BE2C (cell line): ENCODE measurements at places on chromosomes 5 and 9.
A peak's percentile ranks its signal among the peaks of the same experiment; 100 is the strongest.

- no peak for DNase-seq
Measured at GRCh38 chr5:59445741-59446140, 447.8 kb downstream of the PDE4D start.

DNA sequence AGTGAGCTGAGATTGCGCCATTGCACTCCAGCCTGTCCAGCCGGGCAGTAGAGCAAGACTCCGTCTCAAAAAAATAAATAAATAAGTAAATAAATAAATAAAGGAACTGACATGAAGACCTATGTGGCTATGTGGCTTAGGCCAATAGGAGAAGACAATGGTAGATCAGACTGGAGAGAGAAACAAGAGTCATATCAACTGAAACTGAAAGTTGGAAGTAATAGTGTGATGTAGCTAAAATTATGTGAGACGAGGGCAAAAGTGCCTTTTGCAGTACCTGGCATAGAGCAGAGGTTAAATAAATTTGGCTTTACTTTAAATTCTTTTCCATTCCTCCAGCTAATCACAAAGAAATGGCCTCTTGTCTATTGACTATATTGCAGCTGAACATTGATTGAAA lies 7.3 kb downstream of the FBP2 start:
- DNase-seq = no peak

DNA sequence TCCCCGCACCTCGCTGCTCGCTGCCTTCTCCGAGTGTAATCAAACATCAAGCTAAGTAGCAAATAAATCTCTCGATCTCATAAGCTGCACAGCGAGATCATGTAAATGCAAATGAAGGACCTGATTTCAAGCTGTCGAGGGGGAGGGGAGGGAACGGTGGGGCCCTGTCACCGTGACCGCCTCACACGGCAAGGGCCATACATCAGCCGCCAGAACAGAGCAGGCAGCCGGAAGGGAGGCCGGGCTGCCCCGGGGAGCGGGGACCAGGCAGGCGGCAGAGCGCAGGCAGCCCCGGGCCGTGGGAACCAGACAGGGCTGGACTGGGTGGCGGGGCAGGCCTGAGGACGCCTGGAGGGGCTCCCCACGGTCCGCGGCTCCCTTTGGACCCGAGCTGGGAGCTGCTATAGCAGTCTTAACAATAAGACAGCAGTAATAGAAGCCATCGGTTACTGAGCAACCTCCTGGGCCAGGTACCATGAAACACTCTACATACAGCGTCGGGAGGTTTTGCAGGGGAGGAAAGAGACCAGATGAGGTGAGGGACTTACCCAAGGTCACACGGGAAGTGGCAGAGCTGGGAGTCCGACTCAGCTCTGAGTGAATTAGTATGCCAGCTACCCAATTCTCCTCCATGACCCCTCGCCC lies 76.8 kb downstream of the CFAP77 start:
- peak; percentile 31 for DNase-seq

GRCh38 chr5:142866563-142867275 lies 96.5 kb downstream of the ARHGAP26 start:
- DNase-seq = peak; percentile 47

- DNase-seq = no peak
Measured at GRCh38 chr9:91773156-91773555, 176.9 kb downstream of the ROR2 start.

DNA sequence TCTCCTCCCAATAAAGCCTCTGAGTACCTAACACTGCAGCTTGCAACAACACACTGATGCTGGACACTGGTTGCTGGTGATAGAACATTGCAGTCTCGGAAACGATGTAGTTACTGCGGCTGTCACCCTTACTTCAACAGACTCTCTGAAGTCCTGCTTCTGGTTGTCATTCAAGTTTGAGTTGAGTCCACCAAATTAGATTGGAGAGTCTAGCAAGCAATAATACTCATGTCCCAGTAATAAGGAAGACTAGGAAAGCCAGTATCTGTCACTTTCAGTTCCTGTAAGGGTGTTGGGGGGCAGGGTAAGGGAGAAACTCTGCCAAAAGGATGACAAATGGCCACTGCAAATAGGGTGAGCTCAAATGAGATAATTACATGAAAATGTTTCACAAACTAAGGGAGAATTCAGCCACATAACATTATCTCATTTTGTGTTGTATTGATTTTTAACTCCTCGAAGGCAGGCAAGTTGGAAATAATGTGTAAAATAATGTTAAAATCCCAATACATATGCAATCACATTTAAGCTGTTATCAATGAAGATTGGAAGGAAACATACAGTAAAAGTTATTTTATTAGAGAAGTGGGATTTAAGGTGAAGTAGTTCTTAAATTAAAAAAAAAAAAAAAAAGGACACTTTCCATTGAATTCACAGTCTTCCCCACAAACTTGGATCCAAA lies 849 bp upstream of the IFT74 start:
- DNase-seq = no peak

- DNase-seq = no peak
Measured at GRCh38 chr5:134055015-134055414, 50.2 kb upstream of the VDAC1 start.

- no peak for DNase-seq
Measured at GRCh38 chr9:87157366-87158031, 210.2 kb upstream of the GAS1 start.

DNA sequence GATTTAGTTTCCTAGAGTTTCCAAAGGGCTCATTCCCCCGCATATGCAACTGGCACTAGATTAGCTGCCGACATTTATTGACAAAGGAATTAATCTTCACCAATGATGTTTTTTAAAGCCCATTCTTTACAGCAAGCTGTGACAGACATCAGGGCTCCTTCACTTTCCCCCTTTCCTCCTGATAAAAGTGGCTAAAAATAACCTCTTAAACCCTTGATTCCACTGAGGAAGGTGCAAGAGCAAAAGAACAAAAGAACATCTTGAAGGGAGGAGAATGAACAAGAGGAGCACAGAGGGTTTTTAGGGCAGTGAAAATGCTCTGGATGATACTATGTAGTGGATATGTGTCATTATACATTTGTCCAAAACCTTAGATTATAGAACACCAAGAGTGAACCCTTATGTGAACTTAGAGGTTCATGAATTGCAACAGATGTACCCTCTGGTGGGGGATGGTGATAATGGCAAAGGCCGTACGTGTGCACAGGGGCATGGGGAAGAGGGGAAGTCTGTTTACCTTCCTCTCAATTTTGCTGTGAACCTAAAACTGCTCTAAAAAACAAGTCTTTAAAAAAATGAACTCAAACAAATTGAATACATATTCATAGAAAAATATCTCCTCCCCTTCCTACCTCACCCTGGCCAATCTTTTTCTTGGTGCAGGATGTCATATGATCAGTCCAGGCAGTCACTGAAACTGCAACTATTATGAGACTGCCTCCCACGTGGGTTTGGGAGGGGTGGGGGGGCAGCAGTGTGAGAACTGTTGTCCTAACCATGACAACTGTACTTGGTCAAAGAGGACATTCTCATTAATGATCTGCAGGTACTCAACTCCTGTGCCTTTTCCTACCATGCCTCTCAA lies 83.0 kb downstream of the MARCHF3 start:
- DNase-seq = no peak

DNA sequence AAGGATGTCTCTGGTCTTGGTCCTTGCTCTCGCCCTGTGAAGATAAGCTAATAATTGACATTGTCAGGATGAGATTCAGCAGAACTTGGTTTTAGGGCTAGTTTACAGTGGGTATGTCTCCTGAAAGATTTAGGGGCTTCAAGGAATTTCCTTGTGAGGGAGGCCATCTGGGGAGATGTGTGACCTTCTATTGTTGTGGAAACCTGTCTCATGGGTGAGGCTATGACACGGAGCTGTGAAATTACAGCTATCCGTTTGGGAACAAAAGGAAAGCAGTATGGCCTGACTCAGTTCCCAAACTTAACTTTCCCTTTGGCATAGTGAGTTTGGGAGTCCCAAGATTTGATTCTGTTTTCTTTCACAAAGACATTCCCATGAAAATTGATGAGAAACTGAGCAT lies 142.0 kb downstream of the PARP8 start:
- no peak for DNase-seq

GRCh38 chr9:1414711-1415131 lies 364.6 kb downstream of the DMRT2 start:
- DNase-seq = no peak

DNA sequence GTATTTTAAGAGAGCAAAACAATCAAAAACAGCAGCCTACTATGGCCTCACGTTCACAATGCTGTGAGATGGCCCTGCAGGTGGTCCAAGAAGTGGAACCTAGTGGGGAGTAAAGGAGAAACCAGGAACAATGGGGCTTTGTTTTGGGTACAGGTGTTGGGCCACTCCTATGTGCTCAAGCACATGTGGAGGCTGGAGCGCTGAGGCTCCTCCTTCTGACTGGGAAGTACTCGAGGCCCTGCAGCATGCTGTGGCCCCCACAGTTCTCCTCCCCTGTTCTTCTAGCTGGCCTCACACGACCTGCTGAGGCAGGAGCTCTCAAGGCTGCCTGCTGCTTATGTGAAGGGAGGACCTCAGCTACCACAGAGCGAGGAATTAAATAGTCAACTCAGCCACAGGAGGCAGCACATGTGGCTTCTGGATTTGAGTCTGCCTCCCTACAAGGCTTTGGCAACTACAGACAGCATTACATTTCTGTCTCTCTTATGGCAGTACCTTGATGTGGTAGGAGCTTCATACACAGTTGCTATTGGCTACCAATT lies 482.3 kb downstream of the SPOCK1 start:
- no peak for DNase-seq

DNA sequence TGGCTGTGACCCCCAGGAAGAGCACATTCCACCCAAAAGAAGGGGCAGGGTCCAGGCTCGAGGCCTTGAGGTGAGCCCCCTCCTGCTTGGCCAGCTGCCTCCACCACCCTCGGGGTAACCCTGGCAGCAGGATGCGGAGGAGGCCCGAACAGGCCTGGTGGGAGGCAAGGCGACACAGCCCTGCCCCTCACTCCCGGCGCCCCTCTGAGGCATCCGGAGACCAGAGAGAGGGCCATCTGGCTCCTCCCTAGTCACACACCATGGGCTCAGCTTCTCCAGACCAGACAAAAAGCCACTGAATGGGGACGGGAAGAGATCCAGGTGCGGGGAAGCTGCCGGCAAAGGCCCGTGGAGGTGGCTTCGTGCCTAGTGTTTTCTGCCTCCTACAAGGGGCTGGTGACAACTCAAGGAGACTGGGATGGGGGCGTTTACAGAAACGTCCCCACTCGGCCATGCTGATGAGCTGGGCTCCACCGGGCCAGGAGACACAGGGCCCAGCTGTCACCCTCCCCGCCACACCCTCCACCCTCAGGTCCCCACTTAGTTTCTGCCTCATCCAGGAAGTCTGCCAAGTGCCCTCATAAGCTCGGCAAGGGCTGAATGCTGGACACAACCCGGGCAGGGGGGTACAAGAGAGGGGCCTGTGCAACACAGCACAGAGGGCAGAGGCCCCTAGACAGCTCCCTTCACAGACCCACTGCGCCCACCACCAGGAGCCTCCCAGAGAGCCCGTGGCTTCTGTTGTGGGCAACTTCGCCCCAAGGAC lies 41.9 kb downstream of the NACC2 start:
- no peak for DNase-seq

DNA sequence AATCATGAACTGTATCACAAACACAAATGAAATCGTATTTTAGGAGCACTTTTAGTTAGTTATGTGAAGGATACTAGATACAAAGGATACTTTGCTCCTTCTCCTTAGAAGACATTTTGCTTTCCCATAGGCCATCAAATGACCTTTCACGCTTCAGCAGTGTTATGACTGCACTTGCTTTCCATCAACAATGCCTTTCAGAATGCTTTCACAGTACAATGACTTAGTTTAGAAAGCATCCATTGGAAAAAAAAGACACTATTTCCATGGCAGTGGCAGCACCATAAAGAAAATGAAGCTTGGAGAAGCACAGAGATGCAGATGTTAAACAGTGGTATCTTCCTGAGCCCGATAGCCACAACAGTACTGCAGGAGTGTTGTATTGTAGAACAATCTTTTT lies 203.9 kb downstream of the PCSK1 start:
- no peak for DNase-seq

GRCh38 chr5:156758011-156758791 lies 91.9 kb upstream of the PPP1R2B start:
- no peak for DNase-seq

GRCh38 chr5:86570427-86571083 lies 47.2 kb upstream of the COX7C start:
- no peak for DNase-seq

GRCh38 chr9:18771011-18771410 lies 262.0 kb downstream of the SAXO1 start:
- DNase-seq = no peak

DNA sequence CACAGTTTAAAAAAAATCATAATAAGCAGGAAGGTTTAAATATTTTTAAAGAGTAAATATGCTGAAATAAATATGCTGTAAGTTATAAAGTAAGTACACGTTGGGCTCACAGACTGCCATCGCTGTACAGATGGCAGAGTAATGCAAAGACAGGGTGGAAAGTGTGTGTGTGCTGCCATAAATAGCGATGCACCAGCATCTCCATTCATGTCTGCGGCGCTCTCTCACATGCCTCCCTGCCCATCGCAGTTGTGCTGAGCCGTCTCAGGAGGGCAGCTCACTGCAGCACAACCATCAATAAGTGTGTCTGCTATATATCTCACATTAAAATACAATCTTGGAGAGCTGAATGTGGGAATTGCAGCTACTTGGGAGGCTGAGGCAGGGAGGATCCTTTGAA lies 14.3 kb downstream of the MOCS2 start:
- no peak for DNase-seq

- peak; percentile 85 for DNase-seq
Measured at GRCh38 chr9:38024036-38024681, 44.9 kb downstream of the SHB start.

DNA sequence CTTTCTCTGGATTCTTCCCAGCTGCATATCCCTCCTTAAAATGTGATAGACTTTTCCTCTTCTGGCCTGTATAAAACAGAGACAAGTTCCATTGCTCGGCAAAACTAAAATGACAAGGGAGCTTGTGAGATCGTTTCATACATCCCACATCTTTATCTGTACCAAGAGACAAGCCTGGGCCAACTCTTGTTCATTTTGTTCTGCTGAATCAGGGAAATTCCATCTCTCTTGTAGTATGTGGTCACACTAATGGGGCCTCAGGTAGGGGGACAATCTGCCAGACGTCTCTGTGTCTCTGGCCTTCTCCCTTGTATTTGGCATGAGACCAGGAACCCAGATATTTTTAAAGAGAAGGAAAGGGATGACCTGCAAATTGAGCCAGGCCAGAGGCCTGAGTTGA lies 18.6 kb upstream of the PAPPA start:
- DNase-seq = no peak

DNA sequence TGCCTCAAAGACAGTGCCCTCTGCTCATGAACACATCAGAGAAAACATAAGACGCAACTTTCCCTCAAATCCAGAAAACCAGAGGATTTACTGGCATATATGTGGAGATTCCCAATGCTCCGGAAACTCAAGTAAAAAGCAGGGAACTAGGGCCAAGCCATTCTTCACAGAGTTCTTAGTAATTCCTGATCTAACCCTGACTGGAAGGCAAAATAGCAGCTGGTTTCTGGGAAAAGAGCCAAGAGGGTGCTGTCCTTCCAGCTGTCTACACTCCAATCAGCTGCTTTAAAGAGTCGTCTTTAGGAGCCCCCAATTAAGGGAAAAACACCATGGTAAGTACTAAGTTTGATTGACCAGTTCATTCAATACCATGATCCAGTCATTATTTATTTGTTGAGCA lies 49.6 kb downstream of the GNA14 start:
- DNase-seq = peak; percentile 33
